ENCODE measurements at places on chromosomes 16 and 17.

DNA sequence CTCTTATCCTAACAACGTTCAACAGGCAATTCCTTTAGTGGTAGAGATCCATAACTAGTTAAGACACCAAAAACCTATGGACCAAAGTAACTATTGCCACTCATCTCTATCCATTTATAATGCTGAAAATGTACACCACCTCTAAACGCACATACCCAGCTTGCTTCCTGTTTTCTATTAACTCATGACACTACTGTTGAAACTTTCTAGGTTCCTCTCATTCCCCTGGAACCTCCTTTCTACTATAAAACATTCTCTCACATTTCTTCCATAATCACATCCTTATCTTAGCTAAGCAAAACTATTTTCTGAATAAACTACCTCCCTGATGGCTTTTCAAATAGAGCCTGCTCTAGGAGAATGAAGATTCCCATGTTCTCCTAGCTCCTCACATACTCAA is 42.9 kb upstream of the KSR1 start:
- no peak for DNase-seq

DNA sequence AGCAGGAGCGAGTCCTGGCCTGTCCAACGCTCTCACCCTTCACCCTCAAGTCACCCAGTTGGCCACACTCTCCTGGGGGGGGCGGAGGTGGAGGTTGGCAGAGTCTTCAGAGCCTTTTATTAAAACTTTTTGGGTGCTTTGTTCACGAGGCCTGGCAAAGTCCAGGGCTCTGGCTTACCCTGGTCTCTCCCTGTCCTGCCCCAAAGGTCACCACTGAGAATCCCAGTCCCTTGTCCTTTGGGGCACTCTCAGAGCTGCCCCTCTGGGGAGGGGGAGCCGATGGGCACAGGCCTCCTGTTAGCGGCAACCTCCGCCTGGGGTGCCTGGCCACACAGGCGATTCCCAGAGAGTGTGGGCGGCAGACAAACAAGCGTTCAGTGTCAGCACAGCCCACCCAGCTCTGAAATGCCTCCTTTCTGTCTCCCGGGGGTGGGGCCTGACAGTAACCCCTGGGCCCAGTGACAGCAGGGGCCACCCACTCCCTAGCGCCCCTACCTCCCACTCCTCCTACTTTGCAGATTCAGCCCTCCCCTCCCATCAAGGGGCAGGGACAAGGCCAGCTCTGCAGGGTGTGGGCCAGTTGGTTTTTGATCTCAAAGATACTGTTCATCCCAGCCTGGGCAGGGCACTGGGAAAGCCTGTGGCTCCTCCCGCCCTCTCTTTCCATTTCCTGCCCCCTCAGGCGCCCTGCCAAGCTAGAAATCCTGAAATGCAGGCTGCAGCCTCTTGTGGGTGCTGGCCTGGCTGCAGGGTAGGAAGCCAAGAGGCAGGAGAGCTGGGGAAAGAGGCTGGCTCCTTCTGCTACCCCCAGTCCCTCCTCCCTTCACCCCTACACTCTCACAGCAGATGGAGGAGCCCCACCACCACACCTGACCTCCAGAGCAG is 36.6 kb upstream of the EMP2 start:
- DNase-seq = no peak

DNA sequence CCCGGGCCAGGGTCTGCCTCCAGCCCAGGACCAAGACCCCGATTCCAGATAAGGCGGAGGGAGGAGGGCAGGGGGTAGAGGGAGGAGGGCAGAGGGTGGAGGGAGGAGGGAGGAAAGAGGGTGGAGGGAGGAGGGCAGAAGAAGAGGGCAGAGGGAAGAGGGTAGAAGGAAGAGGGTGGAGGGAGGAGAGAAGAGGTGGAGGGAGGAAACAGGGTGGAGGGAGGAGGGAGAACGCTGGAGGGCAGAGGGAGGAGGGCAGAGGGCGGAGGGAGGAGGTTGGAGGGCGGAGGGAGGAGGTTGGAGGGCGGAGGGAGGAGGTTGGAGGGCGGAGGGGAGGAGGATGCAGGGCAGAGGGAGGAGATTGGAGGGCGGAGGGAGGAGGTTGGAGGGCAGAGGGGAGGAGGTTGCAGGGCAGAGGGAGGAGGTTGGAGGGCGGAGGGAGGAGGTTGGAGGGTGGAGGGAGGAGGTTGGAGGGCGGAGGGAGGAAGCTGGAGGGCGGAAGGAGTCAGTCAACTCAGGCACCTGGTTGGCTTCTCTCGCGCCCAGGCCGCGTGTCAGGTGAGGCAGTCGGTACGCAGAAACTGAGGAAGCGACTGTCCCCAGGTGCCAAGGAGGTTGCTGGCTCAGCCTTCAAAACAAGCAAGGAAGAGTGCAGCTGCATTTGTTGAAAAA is 65.2 kb downstream of the KLHDC4 start:
- DNase-seq = no peak

- no peak for DNase-seq
These were observed 10.1 kb upstream of the ACSM2A start for GRCh38 chr16:20441191-20441590.

- no peak for DNase-seq
These were observed 4.0 kb upstream of the BAIAP2 start for GRCh38 chr17:81030741-81031565.

DNA sequence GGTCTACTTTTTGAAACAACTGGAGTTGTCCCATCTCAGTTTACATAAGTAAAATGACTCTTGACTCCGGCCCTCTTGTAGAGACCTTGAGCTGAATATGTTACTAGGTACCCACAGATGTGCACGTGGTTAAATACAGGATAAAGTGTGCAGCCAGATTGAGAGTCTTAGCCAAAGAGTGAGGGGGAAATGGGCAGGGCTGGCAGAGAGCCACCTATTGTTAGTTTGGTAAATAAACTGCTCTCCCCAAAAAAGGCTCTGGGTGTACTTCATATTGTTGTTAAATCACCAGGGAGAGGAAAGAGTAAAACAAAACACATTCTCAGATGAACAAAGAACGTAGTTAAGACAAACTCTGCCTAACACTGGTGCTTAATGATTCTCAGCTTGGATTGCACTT is 20.3 kb downstream of the G6PC1 start:
- no peak for DNase-seq

DNA sequence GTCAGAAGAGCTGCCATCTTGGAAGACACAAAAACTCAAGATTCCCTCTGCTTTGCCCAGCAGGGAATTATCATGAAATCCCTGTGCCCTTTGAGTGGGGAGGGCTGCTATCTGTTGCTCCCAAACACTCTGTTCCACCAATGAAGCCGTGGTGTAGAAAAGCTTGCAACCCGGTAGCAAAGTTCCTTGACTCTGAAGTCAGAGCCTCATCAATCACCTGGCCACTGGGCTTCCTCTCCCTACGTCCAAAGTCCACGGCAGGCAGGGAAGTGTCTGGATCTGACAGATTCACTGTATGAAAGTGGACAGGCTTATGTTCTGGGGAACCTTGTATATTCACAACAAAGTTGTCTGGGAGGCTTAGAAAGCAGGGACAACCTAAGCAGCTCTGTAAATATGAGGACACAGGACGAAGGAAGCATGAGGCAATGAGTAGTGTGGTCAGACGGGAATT is 343.3 kb downstream of the SLC39A11 start:
- no peak for DNase-seq

- DNase-seq = no peak
These were observed 911.6 kb upstream of the EEF2KMT start for GRCh38 chr16:6009151-6009550.

- DNase-seq = no peak
These were observed 6.4 kb downstream of the TBX4 start for GRCh38 chr17:61458421-61459141.

DNA sequence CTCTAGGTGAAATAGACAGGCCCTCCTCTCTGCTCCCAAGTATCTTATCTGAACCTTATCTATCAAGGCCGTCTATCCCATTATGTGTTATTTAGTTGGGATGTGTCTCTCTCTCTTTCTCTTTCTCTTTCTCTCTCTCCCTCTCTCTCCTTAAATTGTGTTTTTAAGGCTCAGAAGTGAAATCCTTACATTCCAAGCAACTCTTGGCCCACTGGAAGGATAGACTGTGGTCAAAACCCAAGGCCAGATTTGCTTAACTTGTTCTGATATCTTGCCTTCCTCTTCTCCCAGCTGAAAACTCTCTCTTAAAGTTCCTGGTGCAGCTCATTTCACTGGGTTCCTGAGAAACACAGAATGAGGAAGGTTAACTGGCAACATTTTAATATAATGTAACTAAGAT is 14.7 kb downstream of the CDRT4 start:
- DNase-seq = no peak

GRCh38 chr16:53022374-53022773 is 30.3 kb downstream of the CHD9NB start:
- no peak for DNase-seq

DNA sequence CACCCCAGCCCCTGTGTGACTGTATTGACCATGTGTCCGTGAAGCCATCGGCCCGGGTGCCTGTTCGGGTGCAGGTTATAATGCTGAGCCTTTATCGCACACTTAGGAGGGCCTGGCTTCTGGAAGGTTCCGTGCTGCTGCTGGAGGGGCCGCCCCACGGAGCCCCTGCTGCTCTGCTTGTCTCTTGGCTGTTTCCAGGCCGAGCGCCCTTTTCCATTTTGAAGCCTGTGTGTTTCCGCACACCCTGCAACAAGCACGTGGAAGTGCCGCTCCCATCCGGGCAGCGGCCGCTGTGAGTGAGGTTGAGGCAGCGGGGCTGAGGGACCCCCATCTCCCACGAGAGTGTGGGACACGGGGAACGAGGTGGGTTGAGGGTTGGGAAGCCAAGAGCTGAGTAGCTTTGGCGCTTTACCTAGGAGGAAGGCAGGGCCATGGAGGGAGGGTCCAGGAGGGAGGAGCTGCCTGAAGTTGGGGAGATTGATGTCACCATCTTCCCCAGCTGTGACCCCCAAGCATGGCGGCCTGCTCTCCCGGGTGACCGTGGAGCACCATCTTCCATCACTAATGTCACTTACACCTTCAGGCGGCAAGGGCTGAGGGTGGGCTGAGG is 200.1 kb upstream of the GSE1 start:
- no peak for DNase-seq

GRCh38 chr16:84853534-84853933 is 33.7 kb downstream of the CRISPLD2 start:
- no peak for DNase-seq

DNA sequence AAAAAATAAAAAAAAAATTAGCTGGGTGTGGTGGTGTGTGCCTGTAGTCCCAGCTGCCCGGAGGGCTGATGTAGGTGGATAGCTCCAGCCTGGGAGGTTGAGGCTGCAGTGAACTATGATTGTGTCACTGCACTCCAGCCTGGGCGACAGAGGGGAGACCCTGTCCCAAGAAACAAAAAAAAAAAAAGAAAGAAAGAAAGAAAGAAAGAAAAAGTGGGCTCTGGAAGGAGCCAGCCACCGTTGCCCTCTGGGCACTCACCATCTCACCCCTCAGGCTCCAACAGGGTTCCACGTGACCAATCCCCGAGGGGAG is 87.3 kb upstream of the TOB1 start:
- no peak for DNase-seq

- no peak for DNase-seq
These were observed 167.7 kb downstream of the XYLT1 start for GRCh38 chr16:17303101-17303500.

- peak; percentile 26 for DNase-seq
These were observed 17.9 kb downstream of the SEC14L5 start for GRCh38 chr16:4976079-4976478.
